Stimulated activated CD8-positive, alpha-beta memory T cell treated with anti-CD3 and anti-CD28 coated beads, Interleukin-7, amount 100 ng/mL, for 4 hours (primary cell): ENCODE measurements at places on chromosomes 11 and 22.

GRCh38 chr11:71352226-71352625 lies 96.0 kb downstream of the DHCR7 start:
- DNase-seq, result no peak

- no peak for DNase-seq
Observed at GRCh38 chr11:72528121-72528520, 93.8 kb upstream of the CLPB start.

DNA sequence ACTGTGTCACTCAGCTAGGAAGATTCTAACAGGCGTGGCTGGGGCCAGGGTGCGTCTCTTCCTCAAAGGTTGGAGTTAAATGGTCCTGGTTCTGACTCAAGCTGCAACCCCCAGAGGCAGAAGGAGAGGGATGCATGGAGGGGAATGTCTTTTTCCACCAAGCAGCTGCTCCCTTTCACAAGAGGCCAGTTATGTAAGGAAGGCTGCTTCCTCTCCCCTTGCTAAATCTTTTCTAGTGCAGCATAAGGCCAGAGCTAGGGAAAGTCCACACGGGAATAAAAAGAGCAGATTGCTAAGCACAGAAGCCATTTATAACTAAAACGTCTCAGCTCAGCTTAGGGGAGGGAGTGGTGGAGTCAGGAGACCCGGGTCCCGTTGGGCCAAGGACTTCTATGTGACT lies 10.0 kb downstream of the PVALB start:
- no peak for DNase-seq

- DNase-seq, result no peak
Observed at GRCh38 chr22:43007519-43008102, 7.3 kb downstream of the PACSIN2 start.

- DNase-seq, result no peak
Observed at GRCh38 chr22:35596821-35597220, 20.3 kb downstream of the MB start.

GRCh38 chr11:8296872-8297271 lies 33.2 kb upstream of the LMO1 start:
- DNase-seq, result no peak

- DNase-seq, result no peak
Observed at GRCh38 chr22:25143156-25144076, 56.2 kb upstream of the CRYBB3 start.

- DNase-seq, result no peak
Observed at GRCh38 chr11:75534259-75535069, 8.7 kb upstream of the GDPD5 start.

- DNase-seq, result no peak
Observed at GRCh38 chr11:109388982-109389381, 33.0 kb upstream of the C11orf87 start.

- DNase-seq, result no peak
Observed at GRCh38 chr11:10221342-10221741, 72.7 kb downstream of the SBF2 start.

DNA sequence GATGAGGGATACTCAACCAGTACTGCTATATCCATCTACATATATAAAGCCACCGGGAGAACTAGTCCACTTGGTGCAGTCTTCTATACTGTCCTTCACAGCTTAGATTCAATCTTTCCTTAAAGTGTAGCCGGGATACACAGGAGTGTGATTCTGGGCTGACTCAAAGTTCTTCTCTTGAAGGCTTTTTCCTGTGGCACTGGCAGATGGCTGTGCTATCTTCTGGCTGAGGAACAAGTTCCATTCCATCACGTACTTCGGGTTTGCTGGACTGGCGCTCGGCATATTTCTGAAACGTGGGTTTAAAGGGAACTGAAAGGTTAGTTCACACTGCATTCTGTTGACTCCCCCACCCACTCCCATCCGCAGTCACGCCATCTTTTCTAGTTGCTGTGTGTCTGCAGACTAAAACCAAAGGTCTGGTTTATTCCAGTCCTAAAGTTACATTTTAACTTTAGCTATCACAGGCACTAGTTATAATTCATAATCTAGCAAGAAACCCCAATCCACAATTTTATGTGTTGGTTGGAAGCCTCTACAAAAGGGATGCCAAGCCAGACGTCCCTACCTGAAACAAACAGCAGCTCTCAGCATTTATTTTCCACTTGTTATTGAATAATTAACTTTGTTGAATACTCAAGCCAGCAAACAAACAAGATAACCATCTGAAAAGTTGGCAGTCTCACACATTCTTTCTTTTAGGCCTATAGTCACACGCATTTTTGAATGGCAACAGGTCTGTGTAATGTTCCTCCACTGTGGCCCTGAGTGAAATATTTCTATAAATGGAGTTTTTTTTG lies 7.5 kb upstream of the C11orf65 start:
- DNase-seq, result no peak

DNA sequence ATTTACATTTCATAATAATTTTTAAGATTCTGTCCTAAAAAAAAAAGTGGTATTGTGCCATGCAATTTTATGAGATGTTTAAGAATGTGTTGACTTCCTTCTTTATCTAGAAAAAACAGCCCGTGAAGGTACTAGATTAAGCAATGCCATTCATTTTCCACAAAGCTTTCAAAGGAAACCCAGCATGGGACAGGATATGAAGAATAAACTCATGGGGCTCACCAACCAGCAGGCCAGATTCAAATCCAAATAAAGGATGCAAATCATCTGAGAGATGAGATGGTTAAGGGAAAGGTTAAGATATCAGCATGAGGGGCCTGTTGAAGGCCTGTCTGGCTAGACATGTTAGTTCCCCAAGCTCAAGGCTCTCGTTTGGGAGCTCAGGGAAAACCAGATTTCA lies 199.1 kb downstream of the SWAP70 start:
- no peak for DNase-seq

DNA sequence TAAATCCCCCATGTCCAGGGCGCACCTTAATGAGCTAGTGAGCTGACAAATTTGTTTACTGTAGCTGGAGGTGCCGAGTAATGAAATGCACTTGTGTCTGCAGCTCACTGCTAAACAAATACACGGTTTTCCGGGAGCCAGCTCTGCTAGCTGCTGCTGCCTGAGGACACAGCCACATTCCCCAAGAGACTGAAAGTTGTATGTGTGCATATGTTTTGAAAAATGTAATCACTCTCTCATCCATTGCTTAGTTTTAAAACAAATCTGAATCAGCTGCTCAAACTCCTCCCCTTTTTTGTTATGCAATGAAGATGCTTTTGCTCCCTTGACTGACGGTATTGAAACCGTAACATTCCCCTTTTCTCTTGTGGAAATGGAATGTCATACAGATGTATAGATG lies 62.4 kb upstream of the NNMT start:
- DNase-seq, result no peak

DNA sequence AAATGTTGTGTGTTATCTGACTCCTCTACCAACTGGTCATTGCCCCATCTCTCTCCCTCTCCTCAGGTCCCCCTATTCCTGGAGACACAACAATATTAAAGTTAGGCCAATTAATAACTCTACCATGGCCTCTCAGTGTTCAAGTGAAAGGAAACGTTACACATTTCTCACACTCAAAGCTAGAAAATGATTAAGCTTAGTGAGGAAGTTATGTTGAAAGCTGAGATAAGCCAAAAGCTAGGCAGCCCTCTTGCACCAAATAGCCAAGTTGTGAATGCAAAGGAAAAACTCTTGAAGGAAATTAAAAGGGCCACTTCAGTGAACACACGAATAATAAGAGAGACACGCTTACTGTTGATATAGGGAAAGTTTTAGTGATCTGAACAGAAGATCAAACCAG lies 6.9 kb downstream of the DLG2 start:
- DNase-seq, result no peak

DNA sequence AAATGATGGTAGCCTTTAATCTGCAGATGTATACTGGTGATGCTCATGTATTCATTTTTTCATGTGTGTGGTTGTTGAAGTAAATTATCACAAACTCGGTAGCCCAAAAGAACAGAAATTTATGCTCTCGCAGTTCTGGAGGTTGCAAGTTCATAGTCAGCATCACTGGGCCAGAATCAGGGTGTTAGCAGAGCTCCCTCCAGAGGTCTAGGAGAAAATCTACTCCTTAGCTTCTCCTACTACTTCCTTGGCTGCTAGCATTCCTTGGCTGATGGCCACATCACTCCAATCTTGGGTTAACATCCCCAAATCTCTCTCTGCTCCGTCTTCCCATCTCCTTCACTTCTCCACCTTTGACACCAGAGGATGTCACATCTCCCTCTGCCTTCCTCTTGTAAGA lies 45.3 kb upstream of the GALNT18 start:
- DNase-seq, result no peak

- no peak for DNase-seq
Observed at GRCh38 chr11:125272821-125273220, 108.3 kb downstream of the PKNOX2 start.

- no peak for DNase-seq
Observed at GRCh38 chr11:134944986-134945385, 532.9 kb upstream of the B3GAT1 start.

- DNase-seq, result no peak
Observed at GRCh38 chr11:122040464-122040863, 75.6 kb downstream of the BLID start.

GRCh38 chr11:69241075-69241740 lies 52.7 kb upstream of the MYEOV start:
- DNase-seq, result no peak

GRCh38 chr11:37511425-37511933 lies 913.4 kb upstream of the RAG2 start:
- DNase-seq, result no peak

GRCh38 chr22:47195484-47196165 lies 433.2 kb downstream of the TBC1D22A start:
- DNase-seq, result no peak

GRCh38 chr11:17845431-17845881 lies 110.9 kb downstream of the KCNC1 start:
- DNase-seq, result no peak

GRCh38 chr22:17787716-17788330 lies 13.6 kb upstream of the BID start:
- DNase-seq, result no peak

DNA sequence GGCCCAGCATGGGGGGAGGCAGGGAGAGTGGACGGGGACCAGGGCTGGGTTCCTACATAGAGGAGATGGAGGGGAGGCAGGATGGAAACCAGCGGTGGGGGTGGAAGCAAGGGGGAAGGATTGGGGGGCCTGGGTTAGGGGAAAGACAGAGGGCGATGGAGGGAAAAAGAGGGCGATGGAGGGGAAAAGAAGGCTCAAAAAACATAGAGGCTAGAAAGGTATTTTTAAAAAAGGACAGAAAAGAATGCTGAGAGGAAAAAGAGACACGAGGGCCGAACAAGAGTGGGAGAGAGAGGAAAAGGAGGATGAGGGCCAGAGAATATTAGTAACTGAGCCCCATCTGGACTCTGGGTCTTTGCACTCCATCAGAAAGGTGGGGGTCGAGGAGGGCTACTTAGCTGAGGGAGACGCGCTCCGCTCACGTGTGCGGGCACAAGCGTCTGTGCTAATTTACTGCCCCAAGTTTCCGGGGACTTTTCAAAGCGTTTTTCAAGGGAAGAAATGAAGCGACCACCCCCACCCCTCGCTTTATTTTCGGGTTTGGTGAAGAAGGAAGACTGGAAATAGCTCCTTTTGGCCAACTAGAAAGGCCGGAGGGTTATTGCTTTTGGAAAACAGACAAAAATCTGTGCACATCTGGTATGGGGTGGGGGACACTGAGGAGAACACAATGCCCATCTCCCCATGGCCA lies 14.5 kb downstream of the PAX6 start:
- DNase-seq, result no peak

DNA sequence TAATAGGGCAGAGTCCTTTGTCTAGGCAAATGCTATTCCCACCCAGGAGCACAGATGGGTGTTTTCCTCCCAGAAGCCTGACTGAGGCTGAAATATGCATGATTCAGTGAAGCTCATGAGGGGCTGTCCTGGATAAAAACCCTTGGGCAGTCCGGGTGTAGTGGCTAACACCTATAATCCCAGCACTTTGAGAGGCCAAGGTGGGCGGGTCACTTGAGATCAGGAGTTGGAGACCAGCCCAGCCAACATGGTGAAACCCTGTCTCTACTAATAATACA lies 48.6 kb upstream of the LMO2 start:
- no peak for DNase-seq

- DNase-seq, result no peak
Observed at GRCh38 chr11:130606781-130607511, 158.5 kb downstream of the ADAMTS15 start.

GRCh38 chr22:35648066-35649025 lies at the start of gene APOL6:
Gene APOL6 (plus strand): TSS chr22:35648446. CDS start chr22:35656426, 7,980 bp downstream.
- peak; percentile 60 for DNase-seq

GRCh38 chr11:58963551-58964104 lies 24.3 kb downstream of the GLYATL1 start:
- DNase-seq, result no peak

DNA sequence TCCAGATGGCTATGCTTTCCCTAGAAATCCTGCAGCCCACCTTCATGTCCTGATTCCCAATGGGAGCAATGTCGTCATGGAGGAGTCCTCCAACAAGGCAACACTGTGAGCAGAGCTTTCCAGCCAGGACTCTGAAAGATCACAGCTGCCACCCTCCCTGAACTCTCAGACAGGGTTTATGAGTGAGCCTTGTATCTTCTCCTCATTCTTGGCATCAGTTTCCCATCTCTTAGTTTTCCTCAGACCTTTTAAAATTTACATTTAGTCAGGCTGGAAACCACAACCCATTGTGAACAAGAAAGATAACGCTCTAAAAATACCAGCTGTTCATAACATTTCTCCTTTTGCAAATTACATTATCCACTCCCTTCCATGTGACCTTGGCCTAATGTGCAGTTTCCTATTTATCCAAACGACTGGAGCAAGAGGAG lies 15.6 kb upstream of the LYVE1 start:
- DNase-seq, result no peak

DNA sequence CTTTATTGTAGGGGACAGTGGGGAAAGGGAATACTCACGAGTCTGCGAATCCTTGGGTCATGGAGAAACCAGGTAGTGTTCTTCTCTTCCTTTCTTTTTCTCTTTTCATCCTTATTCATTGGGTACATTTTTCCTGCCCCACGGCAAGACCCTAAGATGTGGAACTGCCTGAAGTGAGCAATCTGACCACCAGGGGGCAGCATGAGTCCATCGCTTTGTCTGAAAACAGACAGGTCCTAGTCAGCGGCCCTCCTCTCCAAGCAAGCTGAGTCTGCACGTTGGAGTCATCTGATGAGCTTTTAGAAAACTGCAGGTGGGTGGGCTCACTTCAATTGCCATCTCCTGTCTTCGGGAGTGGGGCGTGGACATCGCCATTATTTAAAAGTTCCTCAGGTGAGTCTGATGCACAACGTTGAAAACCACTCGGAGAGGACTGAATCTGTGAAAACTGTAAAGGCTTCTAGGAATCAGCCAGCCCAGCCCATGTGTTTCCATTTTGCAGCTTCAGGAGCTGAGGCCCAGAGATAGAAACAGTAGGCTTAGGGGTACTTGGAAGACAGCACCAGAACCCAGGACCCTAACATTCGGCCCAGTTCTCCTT lies 34.0 kb upstream of the FBXO3 start:
- DNase-seq, result peak; percentile 69

GRCh38 chr22:38881464-38881871 lies 9.5 kb upstream of the CBX6 start:
- no peak for DNase-seq
